ENCODE measurements at places on chromosomes 11 and 22.

DNA sequence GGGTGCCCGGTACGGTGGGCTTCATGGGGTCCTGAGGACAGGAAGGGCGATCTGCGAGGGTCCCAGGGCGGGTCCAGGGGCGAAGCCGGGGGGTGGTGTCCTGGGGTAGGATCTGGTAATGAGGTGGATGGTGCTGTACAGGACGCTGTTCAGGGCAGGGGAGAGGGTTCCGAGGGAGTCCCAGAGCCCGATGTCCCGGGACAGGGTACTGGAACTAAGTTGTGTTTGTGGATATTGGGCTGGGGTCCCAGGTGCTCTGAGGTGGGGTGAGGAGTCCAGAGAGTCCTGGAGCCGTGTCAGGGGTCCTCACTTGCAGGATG, 426 bp downstream of the LZTR1 start:
- DNase-seq: no peak

DNA sequence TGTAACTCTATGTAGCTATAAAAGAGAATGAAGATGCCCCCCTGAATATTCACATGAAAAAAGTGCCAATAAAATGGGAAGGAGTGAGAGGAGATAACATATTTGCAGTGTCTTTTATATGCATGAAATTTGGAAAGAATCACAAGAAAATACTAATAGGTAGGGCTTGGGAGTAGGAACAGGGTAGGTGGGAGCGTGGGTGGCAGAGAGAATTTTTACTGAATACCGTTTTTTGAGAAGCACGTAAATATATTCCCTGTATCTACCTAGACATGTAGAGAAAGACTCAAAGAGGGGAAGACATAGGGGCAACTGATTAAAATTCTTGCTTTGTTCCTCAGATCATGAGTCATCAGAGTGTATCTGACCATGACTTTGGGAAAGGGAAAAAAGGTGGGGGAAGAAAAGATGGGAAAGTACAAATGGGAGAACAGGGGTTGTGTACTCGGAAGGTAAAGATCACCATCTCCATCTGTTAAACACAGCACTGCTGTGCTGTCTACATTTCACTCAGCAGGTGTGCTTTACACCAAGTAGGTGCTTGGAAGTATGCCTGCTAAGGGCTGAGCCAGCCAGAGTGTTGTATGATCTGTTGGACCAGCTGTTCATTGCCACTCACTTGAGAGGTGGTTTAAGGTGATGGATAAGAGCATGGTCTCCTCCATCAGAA, 16.0 kb downstream of the PRR5L start:
- peak; percentile 7 for DNase-seq

- DNase-seq: no peak
Observed at GRCh38 chr11:15668718-15669117, 554.0 kb downstream of the INSC start.

- DNase-seq: no peak
Observed at GRCh38 chr22:26210334-26210733, 41.1 kb downstream of the SEZ6L start.

- no peak for DNase-seq
Observed at GRCh38 chr22:46137218-46137766, 13.0 kb upstream of the PPARA start.

DNA sequence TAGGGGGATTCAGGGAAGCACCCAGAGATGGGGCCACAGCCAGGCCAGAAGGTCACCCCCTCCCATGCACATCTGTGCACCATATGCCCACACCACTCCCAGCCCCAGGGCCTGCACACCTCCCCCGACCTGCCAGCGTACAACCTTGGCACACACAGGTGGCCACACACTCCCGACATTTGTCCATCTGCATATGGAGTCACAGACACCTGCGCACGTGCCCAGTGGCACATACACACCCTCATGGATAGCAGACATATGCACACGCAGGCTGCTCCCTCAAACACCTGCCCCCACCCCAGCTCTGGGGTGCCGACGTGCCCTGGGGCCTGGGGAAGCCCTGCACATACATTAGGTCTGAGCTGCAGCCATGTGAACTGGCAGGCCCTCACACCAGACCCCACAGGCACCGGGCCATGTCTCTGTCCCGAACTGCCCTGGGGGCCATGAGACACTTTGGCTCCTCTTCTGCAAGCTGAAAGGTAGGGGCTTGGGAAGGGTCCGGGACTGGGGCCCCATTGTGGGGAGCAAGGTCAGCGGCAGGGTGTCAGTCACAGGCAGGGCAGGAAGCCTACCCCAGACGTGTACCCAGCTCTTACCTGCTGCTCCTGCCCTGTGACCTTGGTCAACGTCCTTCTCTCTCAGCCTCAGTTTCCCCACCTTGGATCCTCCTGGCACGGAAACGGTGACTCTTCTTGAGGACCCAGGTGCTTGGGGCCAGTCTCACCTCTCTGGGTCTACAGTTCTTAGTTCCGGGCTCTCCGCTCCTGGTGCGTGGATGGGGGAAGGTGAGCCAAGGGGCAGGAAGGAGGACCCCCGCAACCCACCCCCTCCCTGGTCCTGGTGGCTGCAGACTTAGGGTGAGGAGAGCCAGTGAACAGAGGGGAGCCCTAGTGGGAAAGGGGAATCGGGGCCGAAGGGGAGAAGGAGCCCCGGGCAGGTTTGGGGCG, 579 bp upstream of the CABP7 start:
- DNase-seq: no peak

DNA sequence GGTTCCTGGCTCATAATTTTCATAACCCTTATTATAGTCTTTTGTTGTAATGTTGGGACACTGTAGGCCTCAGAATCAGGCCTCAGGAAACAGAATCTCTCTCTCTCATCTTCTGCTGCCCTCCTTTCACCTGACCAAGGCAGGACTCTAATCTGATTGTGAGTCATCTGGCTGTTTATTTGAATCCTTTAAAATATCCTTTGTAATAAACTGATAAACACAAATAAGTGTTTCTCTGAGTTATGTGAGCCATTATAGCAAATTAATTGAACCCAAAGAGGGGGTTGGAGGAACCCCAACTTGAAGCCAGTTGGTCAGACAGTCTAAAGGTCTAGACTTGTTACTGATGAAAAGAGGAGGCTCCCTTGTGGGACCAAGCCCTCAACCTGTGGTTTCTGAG, 30.6 kb downstream of the ACER3 start:
- DNase-seq: no peak

DNA sequence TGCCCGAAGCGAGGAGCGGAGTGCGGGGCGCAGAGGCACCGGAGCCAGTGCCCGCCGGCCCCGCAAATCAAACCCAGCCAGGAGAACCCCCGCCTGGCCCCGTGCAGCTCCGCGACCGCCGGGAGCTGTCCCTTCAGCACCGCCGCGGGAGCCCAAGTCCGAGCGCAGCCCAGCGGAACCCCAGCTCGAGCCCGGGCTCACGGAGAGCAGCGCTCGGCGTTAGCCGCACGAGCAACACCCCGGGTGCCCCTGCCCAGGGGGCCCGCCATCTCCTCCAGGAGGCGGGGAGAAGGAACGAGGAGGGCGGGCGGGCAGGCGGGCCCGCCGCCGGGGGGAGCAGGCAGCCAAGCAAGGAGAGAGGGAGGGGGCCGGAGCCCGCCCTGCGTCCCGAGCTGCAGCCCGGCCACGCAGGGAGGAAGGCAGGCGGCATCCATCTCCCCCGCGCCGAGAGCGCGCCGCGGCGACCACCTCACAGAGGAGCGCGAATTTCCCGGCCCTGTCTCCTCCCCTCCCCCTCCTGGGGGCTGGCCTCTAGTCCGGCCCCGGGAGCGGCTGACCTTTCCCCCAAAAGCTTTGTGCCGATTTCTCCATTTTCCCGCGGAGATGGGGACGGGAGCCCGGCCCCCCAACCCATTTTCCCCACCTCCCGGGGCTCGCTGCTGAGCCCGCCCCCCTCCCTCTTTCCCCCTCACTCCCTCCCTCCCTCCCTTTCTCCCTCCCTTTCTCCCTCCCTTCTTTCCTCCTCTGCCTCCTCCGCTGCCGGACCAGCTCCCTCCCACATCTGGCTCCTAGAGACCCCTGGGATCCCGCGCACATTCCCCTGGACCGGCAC, 621 bp downstream of the KCNC1 start:
- no peak for DNase-seq
